Activated CD4-positive, alpha-beta T cell treated with anti-CD3 and anti-CD28 coated beads, Interleukin-2, amount 10 ng/mL, durations not matched to agents 24 days and 14 days (primary cell): ENCODE measurements at places on chromosomes 5 and 9. TPM values are rescaled to one million over a fixed set of nuclear protein-coding genes. Genes with fewer than 3 reads are reported as not detected.
A peak's percentile ranks its signal among the peaks of the same experiment; 100 is the strongest.

DNA sequence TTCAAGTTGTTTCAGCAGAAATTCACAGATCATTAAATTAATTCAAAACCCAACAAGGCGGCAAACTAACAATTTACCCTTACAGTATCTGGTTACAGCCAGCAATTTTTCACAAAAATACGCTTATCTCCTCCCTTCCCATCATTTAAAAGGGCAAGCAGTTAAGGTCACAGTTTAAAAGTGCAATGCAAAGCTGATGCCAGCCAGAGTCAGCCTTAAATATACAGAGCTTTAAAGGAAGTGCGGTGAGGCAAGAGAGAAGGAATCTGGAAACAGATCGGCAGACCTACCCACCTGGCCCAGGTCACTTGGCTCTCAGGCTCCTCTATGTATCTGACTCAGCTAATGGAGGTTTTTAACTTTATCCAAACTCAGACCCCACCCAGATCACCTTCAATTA, 31.0 kb downstream of the EPB41L4A start:
- H3K27ac ChIP-seq: no peak overlapping the region
- H3K4me1 ChIP-seq: no peaks in the 10 kb centered on the region
- no peak for DNase-seq
- peaks cover 6% of the 10 kb centered on the region for H3K27me3 ChIP-seq

- no peak overlapping the region for H3K4me3 ChIP-seq
- H3K27ac ChIP-seq: no peak overlapping the region
- no peak for DNase-seq
- H3K36me3 ChIP-seq: no peaks in the 10 kb centered on the region
Observed at GRCh38 chr5:124373883-124374282, 372.6 kb downstream of the ZNF608 start.

DNA sequence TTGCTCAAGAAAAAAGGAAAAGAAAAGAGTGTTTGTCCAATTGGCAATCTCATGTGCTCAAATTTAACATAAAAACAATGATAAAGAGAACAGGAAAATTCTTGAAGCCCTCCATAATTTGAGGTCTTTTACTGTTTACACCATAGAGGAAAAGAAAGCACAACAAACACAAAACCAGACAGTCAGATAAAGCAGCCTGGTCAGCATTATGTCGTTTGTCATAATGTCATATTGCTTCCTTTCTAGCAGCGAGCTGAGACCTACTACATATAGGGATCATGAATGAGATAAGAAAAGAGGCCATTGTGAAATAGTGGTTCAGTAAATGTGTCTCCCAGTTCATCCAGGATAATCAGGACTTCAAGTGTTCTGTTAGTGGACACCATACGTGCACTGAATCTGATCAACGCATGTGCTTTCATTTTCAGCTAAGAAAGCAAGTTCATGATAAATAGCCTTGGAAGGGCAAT, 64.7 kb upstream of the SELENOP start:
- H3K4me3 ChIP-seq: peak overlapping the region; percentile 23
- peaks cover 3% of the 10 kb centered on the region for H3K27me3 ChIP-seq
- no peak overlapping the region for H3K27ac ChIP-seq
- no peak for DNase-seq

DNA sequence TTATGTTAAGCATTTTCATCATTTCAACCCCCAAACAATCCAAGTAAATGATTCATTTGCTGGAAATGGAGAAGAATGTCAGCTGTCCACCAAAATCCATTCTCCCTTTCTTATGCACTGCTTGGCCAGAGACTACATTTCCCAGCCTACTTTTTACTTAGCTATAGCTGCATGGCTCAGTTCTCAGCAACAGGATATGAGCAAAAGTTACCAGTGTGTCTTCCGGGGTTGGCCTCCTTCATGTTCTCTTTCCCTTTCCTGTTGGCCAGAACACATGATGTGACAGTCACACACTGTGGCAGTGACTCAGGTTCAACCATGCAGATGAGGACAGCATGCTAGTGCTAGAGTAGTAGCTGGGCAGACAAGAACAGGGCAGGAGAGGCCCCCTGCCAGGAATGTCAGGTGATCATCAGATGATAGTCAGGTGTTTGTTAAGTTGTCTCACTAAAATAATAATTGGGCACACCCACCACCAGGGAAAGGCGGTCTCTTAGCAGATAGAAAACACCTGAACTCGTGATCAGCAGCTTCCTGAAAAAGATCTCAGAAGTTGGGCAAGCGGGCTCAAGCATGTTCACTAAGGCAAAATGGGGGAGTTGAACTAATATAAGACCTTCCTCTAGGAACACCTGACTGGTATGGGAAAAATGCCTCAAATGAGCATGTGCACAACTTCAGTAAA, 12.2 kb downstream of the GPR150 start:
- DNase-seq: peak; percentile 88
- peaks cover 9% of the 10 kb centered on the region for H3K27me3 ChIP-seq
- peak overlapping the region; percentile 92 for H3K27ac ChIP-seq
- H3K4me1 ChIP-seq: peaks cover 14% of the 10 kb centered on the region
- H3K4me3 ChIP-seq: peak overlapping the region; percentile 28

DNA sequence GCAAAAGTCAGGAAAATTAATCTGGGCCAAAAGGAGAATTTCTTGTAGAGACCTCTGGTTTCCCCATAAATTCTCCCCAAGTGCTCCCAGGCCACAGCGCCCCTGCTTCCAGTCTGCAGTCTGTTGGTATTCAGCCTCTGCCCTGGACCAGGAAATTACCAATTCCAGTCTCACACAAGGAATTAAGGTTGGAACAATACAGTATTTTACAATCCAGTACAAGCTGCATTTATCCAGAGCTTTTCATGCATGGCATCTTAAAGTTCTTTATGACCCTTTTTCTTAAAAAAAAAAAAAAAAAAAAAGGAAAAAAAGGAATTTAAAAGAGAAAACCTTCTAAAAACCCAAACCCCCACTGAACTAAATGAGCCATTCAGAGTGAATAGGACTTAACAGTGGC, 139.6 kb upstream of the RANBP3L start:
- H3K27me3 ChIP-seq: peaks cover 2% of the 10 kb centered on the region
- H3K36me3 ChIP-seq: no peaks in the 10 kb centered on the region
- no peak for DNase-seq

DNA sequence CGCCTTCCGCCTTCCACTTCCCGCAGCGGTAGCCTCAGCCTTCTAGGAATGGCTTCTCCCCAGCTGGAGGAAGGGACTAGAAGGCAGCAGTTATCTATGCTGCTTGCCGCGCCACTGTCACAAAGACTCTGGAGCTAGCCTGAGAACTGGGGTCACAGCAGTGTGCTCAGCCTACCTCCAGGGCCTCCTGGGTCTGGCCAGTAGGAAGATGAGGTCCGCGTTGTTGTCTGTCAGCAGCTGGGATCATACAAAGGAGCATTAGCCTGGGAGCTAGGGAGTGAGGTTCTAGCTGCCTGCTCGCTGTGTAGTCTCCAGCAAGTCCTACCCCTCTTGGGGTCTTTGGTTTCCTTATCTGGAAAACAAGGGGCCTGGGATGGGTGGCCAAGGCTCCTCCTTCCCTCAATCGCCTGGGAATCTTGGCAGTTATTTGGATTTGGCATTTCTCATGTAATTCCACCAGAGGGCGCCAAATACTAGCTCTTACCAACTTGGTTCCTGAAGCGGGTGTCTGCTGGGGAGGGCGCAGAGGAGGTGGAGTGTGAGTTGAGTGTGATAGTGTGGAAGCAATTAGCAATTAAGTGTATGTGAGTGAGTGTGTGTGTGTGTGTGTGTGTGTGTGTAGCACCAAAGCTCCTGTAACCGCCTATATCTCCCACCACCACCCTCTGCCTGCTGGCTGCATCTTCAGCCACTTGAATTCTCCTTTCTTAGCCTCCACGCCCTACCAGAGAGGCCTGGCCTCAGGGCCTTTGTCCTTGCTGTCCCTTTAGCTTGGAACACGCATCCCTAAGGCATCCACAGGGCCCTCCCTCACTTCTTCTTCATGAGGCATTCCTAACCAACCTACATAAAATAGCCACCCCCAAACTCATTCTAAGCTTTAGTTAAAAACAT, 97.1 kb downstream of the ENTREP1 start:
- H3K4me3 ChIP-seq: no peak overlapping the region
- DNase-seq: peak; percentile 83
- H3K4me1 ChIP-seq: peaks cover 2% of the 10 kb centered on the region

- H3K36me3 ChIP-seq: no peaks in the 10 kb centered on the region
- H3K4me1 ChIP-seq: no peaks in the 10 kb centered on the region
- no peaks in the 10 kb centered on the region for H3K27me3 ChIP-seq
Observed at GRCh38 chr9:114035845-114036801, 42.0 kb downstream of the AMBP start.

DNA sequence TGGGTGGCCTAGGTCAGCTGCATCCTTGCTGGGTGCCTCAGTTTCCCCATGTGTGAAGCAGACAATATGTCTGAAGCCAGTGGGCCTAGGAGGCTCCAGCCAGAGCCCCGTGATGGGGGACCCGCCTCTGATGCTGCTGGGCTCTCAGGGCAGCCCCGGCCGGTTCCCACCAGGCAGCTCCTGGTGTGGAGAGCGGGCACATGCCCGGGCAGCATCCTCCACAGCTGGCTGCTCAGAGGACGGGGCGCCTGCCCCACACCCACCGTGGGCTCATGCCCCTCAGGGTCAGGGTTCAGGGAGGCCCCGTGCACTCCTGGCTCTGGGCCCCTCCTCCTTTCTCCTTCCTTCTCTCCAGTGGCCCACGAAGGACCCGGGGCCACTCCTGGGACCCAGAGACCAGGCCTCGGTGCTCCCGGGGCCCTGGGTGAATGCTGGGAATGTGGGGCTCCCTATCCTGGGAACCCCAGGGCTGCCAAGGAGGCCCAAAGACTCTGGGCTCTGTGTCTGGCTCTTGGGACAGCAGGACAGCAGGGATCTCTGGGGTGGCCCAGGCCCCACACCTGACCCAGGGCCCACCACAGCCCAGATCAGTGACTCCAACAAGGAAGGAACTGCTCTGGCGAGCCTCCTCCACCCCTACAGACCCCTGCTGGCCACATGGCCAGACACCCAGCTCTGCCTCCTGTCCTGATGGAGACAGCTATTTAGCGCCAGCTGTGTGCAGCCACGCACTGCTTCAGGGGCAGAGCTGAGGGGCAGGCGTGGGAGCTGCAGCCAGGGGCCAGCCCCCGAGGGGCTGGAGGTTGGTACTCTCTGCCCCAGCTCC, 39.5 kb upstream of the EGFL7 start:
- H3K36me3 ChIP-seq: no peaks in the 10 kb centered on the region
- no peak for DNase-seq
- no peak overlapping the region for H3K4me3 ChIP-seq
- H3K27ac ChIP-seq: no peak overlapping the region

- peak overlapping the region; percentile 84 for H3K4me3 ChIP-seq
- H3K27ac ChIP-seq: peak overlapping the region; percentile 57
- peaks cover 23% of the 10 kb centered on the region for H3K4me1 ChIP-seq
- H3K36me3 ChIP-seq: peaks cover 3% of the 10 kb centered on the region
- H3K27me3 ChIP-seq: no peaks in the 10 kb centered on the region
Observed at GRCh38 chr9:98255061-98255577, 330 bp downstream of the TBC1D2 start.

DNA sequence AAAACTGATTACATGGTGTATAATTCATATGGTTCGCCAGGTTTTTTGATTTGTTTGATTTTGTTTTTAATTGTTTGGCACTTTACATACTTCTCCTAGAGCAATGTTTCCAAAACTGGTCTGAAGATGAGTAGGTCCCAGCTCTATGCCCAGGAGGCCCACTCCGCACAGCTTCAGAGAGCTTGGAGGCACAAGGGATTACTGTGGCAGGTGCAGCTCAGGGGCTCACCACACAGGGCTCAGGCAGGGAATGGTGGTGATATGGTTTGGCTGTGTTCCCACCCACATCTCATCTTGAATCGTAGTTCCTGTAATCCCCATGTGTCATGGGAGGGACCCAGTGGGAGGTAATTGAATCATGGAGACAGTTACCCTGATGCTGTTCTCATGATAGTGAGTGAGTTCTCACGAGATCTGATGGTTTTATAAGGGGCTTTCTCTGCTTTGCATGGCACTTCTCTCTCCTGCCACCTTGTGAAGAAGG, 296.6 kb downstream of the MED10 start:
- H3K4me3 ChIP-seq: no peak overlapping the region
- no peaks in the 10 kb centered on the region for H3K4me1 ChIP-seq
- no peak for DNase-seq

Gene CD180
- total RNA-seq: 0.26 and 0.47 TPM in 2 replicates

Gene SLC4A9
- total RNA-seq: not detected in 2 replicates

Gene SLIT3
- 0.75 and 1.1 TPM in 2 replicates for total RNA-seq

Gene PCDHGC4
- not detected in 2 replicates for total RNA-seq

Gene SPAG8
- total RNA-seq: 0.21 and 0.52 TPM in 2 replicates

Gene TERT
- 10.1 and 16.8 TPM in 2 replicates for total RNA-seq

Gene SLC34A3
- total RNA-seq: not detected in 2 replicates

Gene TRIO
- total RNA-seq: 8.7 and 14.0 TPM in 2 replicates
